LHCN-M2 (cell line): ENCODE measurements at places on chromosomes 3 and 15.
A peak's percentile ranks its signal among the peaks of the same experiment; 100 is the strongest.

GRCh38 chr3:98655666-98656065 is 62.3 kb upstream of the CPOX start:
- peak; percentile 65 for DNase-seq

DNA sequence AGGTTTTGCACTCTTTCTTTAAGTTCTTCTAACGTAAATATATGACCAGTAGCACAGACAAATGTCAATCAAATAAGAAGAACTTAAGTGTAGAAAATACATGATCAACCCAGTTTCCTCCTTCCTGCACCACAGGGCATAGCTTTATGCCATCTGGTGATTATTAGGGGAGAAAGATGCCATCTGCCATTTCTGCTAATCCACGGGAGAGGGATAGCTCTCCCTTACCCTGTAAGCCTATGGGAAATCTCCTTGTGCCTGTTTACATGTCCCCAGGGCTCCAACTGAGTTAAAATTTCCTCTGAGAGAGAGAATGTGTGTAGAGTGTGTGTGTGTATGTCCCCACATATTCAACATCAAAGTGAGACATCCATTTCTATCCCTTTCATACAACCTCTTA is 135.9 kb downstream of the RSL24D1 start:
- no peak for DNase-seq

DNA sequence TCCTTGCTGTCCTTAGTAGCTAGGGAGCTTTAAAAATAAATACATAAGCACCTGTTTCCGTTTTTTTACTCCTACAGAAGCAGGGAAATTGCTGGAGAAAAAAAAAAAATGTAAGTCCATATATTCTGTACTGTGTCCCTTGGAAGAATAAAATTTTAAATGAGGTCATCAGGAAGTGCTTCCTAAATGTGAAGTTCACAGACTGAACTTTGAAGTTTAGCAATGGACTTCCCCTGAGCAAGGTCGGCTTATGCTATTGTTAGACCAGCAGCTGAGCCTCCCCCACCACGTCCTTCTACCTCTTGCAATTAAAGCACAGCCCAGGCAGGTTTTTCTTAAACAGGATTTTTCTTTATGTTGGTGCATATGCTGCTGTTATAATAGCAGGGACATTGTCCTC is 26.3 kb downstream of the LIPC start:
- DNase-seq = no peak

DNA sequence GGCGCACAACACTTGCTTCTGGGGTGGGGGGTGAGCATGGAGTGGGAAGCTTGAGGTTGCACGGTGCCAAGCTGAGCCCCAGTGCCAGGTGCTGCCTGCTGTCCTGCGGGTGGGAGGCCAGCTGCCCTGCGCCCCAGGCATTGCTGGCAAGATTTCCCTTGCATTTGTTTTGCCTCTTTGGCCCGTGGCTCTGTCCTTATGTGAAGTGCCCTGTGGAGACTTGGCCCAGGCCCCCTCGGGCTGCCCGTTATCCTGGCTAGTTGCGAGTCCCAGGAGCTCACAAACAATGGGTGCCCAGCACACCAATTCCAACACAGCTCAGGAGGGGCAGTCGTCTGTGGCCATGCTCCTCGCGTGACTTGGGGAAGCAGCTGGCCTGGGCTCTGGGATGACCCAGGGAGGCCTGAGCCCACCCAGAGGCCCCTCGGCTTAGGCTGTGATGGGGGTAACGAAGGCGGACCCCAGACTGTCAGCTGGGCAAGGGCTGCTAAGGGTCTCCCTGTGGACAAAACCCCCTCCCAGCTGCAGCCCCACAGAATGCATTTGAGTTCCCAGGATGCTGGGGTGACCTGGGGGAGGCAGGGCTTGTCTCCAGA is 5.9 kb downstream of the C3orf22 start:
- no peak for DNase-seq

DNA sequence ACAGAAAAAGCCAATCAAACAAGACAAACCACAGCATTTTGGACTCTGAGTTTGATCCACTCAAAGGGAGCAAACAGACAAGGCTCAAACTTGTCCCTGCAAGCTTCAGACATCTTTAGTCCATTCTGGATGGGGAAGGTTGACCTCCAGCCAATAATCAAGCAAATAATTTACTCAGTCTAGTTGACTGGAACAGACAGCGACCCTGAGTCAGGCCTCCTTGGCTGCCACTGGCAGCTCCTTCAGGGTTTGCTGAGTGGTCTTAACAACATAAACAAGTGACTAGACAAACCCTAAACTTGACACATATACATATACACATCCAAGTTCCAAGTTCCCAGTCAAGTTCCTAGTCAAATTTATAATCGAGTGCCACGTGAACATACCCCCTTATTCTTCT is 313.9 kb downstream of the POLQ start:
- DNase-seq = no peak
